ENCODE measurements at places on chromosomes 4 and X.

DNA sequence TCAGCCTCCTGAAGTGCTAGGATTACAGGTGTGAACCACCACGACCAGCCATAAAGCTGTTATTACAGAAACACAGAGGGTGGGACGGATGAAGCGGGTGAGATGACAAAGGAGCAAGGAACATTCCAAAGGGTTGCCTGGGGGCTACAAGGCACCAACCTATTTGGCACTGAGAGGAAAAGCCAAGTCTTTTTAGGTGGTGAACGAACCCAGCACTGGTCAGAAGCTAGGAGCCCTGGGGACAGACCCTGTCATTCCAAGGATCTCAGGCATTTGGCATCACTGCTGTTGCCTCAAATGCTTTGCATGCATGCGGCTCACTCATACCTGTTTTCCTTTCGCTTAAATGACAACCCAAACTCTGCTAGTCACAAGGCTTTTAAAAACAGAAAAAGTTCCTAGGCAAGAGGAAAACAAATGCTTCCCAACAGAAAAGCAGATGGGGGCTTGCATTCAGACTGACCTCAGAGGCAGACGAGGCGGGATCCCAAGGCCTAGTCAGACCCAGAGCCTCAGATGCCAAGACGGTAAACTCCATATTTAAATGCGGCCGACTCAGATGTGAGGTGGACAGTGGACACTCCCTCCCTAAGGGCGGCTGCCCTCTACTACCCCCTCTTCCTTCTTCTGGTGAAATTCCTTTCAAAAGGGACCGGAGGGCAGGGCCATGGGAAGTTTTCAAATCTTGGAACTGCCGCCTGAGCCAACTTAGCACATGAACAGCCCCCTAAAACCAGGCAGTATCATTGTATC, 4.5 kb downstream of the MAP7D2 start:
- DNase-seq, result no peak

DNA sequence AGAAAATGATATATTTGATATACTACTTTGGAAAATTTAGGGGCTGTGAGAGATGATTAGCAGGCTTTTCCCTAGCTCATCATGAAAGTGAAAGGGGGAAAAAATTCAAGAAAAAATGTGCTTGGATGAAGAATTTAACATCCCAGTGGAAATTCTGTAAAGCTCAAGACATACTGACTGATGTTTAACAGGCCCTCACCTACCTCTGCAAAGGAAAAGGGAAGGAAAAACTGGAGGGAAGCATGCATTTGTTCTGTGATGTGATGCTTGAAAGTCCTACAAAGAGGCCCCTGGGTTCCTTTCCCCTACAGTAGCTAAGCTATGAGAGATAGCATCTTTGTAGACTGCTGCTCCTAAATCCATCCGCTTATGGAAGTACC, 364.1 kb downstream of the PDGFC start:
- no peak for DNase-seq

- no peak for DNase-seq
These were observed 22.4 kb upstream of the XAGE2 start for GRCh38 chrX:52346174-52347165.

GRCh38 chrX:30888526-30889146, 418 bp downstream of the TAB3 start:
- DNase-seq, result no peak

DNA sequence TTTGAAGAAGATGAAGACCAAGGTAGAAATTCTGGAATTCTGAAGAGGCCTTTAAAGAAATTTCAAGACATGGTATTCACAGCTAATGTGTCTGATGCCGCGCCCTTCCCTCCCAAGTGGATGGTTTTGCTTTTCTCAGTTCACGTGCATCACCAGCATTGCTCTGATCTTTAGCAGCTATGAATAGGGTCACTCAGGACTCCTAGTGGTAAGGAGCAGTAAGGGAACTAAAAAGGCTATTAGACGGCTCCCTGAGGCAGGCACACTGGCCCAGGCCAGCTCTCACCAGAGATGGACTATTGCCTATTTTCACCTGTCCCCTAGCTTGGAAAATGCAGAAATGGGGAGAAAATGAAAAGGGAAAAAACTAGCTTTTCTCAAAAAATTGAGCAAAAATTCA, 447.5 kb upstream of the RASGEF1B start:
- DNase-seq, result no peak

DNA sequence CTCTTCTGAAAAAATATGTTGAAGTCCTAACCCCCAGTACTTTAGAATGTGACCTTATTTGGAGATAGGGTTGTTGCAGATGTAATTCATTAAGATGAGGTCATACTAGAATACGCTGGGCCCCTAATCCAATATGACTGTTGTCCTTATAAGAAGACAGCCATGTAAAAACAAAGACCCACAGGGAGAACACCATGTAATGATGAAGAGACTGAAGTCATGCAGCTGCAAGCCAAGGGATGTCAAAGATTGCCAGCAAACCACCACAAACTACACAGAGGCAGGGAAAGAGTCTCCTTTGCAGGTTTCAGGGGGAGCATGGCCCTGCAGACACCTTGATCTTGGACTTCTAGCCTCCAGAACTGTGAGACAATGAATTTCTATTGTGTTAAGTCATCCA, 37.4 kb downstream of the CXorf58 start:
- DNase-seq, result no peak

GRCh38 chrX:66638591-66639500, at the start of gene EDA2R:
EDA2R (minus strand) TSS chrX:66639078; CDS start chrX:66616020, 23,058 bp downstream.
- no peak for DNase-seq

DNA sequence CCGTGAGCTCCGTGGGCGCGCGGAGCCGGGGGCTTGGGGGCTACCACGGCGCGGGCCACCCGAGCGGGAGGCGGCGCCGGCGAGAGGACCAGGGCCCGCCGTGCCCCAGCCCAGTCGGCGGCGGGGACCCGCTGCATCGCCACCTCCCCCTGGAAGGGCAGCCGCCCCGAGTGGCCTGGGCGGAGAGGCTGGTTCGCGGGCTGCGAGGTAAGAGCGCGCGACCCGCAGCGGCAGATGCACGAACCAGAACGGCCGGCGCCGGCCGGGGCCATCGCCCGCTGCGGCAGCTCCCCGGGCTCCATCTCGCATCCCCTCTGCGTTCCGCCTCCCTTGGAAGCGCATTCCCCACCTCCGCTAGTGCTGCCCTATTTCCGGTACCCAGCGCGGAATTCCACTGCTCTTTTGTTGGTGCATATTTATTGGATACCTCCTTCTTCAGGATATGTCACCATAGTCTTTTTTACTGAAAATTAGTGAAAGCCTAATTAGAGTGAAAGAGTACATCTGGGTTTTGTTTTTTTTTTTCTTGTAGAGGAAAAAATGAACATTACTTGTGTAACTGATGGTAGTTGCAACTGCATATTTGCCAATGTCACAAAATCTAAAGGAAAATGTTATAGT, 797 bp downstream of the PKD2 start:
- no peak for DNase-seq

DNA sequence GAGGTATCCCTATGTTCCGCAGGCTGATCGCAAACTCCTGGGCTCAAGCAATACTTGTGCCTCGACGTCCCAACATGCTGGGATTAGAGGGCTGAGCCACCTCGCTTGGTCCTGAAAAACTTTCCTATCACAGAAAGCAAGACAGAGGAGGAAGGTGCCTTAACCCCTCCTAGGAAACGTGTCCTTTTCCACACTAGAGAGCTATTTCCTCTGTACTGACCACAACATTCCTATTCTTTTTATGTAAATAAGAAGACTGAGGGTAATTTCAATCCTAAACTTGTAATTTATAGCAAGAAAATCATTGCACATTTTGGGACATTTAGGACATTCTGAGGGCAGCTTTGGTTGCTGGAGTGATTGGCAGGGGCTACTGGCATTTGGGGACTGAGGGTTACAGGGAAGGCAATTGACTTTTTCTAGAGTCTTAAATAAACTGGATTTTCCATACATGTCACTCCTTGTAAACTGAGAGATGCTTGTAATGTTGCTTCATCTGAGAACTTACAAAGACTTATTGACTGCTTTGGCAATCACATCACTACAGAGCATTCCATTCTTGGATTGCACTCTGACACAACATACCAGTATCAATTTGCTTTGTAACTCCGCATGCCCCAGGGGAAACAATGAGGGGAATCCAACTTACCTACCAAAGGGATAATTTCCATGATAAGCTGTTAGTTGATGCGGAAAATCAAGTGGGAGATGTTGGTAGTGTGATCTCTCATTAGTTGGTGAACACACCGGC, 15.6 kb downstream of the XAGE3 start:
- no peak for DNase-seq

DNA sequence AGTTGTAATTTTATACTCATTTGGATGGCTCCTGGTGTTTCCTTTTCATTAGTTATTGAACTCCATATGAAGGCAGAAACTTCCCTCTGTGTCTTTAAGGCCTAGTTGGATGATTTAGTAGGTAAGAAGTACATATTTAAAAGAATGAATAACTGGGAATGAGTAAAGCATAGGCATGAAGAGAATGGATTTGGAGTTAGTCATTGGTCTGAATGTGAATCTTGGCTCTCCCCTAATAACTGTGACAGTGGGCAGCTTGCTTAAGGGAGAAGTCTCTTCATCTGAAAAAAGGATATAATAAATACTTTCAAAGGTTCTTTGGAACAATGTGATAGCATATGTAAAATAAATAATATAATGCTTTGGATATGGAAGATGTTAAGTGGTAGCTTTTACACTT, 13.2 kb downstream of the SNX25 start:
- DNase-seq, result no peak

GRCh38 chr4:121838136-121838535, 14.5 kb upstream of the CCNA2 start:
- DNase-seq, result no peak

GRCh38 chr4:40587826-40588225, 41.8 kb downstream of the RBM47 start:
- DNase-seq, result no peak

DNA sequence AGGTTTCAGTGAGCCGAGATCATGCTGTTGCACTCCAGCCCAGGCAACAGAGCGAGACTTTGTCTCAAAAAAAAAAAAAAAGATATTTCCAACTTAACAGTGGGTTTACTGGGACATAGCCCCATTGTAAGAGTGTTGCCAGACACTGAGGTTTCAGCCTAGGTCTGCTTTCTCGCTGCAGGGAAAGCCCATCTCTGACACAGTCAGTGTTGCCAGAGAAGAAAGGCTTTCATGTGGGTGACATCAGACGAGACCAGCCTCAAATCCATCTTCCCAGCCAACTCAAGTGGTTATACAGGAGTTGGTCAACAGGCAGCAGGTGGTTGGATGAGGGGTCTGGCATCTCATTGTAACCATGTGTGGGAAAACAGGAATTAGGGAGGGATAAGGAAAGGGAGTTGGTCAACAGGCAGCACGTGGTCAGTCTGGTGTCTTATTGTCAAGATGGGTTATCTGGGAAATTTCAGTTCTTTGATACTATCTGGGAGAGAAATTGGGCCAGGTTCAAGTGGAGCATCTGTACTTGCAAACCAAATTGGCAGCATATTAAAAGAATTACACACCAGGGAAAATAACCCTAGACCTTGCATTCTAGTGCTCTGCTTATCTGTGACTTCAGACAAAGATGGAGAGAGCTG, 41.1 kb downstream of the NELFA start:
- no peak for DNase-seq

- DNase-seq, result no peak
These were observed 33.6 kb upstream of the CCNG2 start for GRCh38 chr4:77123411-77123810.

- no peak for DNase-seq
These were observed 6.2 kb upstream of the ZBTB33 start for GRCh38 chrX:120244395-120244734.

- DNase-seq, result no peak
These were observed 8.0 kb downstream of the MSX1 start for GRCh38 chr4:4867375-4868039.

DNA sequence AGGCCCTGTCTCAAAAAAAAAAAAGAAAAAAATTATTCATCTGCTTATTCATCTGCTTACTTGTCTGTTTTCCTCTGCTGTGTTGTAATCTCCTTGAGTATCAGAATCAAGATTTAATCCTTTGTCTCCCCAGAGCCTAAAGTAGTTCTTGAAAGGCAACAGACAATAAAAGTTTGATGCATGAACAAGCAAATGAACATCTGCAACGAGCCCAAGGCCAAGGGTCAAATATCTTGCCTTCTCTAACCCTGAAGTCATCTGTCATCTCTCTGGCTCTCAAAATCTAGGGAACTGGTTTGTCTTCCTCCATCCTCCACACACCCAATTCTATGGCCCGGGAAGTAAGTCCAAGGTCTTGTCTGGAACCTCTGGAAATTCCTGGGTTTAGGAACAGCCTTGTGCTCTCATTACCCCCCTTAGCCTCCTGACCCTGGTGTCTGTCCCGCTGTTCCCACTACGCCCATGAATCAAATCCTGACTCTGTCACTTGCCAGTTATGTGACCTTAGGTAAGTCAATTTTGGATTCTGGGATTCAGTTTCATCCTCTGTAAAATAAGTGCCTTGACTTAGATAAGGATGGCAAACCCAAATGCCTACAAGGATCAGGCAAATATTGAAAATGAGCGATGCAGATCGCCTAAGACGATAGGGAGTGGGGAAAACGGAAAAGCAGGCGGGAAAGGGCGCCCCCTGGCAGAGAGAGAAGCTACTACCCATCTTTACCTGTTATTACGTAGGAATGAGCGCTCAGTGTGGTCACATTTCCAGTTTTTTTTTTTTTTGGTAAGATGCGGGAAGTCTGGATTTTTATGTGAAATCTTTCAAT, 102.7 kb upstream of the DHX15 start:
- DNase-seq, result no peak

DNA sequence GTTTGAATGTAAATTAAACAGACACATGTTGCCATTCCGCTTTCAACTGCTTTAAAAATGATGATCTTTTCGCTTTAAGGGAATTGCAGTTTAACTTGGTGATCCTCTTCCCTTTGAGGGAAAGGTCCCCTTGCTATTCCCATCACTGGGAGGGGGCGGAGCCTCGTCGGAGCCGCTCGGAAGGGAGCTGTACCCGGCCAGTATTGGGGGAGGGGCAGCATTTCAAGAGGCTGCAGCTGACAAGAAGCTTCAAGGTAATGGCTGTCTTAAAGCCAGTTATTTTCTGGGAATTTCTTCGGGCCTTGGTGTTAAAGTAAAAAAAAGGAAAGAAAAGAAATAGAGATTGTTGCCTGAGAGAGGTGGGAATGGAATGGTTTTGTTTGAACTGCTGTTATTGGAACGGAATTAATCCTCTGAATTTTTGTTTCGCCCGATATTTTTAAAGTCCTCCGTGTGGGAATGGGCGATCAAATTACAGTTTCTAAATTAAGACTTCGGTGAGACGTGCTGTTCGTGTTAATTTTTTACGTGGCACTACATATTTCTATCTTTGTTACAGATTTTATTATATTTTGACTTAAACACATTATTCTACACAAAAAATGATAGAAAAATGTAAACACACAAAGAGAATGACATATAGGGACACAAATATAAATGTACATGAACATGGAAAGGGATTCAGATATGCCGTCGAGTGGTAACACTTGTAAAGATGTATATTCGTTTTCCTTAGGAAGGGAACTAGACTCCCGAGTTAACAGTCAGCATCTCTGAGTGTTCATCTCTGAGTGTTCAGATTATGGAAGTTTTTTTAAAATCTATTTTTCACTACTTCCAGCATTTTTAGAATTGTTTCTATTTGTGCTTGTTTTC, 9.2 kb downstream of the PWWP3B start:
- DNase-seq, result no peak

DNA sequence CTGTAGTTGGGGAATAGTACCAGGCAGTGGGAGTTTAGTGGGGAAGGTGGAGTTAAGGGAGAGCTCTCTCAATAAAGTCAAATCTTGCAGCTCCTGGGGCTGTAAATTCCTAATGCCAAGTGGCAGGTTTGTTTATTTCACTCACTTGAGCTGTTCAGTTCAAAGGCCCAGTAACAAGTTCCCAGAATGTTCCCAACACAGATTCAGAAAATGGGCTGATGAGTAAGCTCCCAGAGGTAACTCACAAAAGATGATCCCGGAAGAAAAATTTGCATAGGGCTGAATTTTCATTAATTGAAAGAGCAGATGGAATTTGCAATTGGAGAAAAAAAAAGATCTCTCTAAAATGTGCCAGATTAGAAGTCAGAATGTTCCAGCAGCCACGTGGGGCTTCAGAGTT, 286.2 kb downstream of the EVC2 start:
- no peak for DNase-seq
